ENCODE measurements at places on chromosomes 16 and 17.

- no peak for DNase-seq
Observed at GRCh38 chr17:32593003-32593402, 106.2 kb downstream of the CDK5R1 start.

GRCh38 chr17:64377769-64378282 lies 12.8 kb downstream of the PECAM1 start:
- no peak for DNase-seq

DNA sequence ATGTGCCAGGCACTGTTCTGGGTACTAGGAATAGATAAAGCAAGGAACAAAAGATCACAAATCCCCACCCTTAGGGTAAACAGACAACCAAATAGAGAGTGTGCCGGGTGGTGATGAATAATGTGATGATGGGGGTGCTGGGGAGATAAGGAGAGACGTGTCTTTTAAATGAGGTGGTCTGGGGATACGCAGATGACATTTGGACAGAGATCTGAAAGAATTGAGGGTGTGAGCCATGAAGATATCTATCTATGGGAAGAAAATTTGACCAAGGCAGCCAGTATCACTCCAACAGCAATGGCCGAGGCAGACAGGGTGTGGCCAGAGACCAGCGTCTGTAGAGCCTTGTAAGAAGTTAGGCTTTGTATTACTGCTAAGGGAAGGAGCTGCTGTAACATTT lies 165.3 kb downstream of the MRTFB start:
- no peak for DNase-seq

GRCh38 chr16:83118365-83118764 lies 491.6 kb downstream of the CDH13 start:
- no peak for DNase-seq

GRCh38 chr16:3716831-3717234 lies 491 bp downstream of the TRAP1 start:
- no peak for DNase-seq

DNA sequence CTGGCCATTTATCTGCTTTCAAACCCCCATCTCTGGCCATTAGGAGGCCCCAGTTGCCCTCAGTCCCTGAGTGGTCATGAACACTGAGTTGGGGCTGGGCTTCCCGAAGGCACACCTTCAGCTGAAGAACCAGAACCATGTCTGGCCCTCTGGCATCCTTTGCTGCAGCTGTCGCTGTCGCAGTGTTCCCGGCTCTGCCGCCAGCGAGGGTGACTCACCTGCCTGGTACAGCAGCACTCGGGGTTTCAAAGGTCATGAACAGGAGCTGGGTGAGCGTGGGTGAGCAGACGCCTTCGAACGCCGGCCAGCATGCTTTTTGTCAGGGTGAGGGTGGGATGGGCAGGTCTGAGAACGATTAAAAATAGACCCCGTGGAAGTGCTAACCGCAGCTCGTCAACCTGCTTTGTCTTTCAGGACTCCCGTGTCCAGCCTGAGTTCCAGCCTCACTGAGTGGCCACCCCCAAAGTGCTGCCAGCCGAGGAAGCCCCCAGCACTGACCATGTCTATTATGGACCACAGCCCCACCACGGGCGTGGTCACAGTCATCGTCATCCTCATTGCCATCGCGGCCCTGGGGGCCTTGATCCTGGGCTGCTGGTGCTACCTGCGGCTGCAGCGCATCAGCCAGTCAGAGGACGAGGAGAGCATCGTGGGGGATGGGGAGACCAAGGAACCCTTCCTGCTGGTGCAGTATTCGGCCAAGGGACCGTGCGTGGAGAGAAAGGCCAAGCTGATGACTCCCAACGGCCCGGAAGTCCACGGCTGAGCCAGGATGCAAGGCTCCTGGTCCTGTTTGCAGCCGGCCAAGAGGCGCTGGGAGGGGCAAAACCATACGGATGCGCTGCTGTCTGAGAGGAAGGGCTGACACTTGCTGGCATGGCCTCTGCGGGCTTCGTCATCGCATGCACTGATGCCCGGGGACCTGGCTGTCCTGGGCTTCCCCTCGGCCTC lies 7.6 kb downstream of the SNN start:
- no peak for DNase-seq

DNA sequence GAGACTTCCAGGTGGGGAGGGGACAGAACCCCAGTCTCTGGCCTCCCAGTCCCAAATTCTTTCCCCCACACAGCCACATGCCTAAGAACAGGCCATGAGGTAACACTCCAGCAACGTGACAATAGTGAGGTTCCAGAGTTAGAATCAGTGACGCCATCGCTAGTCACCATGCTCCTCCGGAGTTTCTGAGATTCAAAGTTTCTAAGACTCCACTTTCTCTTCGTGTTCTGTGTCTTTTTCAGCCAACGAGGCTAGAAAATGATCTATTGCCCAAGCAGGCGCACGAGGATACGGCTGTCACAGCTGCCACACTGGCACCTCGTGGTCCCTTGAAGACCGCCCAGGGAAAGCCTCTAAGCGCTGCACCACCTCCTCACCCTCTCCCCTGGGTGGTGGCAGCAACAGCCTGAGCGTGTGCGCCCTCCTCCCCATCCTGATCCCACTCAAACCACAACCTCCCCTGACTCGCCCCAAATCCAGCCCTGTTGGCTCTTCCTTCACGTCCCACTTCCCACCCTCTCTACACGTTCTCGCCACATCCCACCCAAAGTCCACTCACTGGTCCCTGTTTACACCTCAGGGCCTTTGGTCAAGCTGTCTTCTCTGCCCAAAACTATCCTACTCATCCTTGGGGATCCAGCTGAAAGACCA lies 1.0 kb downstream of the MCRIP1 start:
- DNase-seq, result no peak

Measured in NCI-H446 treated with DMSO at 0.1 percent for 48 hours (cell line).